Activated CD4-positive, alpha-beta T cell treated with anti-CD3 and anti-CD28 coated beads, Interleukin-2, Interleukin-4, amounts not matched to agents 100 ng/mL and 50 ng/mL, durations not matched to agents 16 hours and 8 hours (primary cell): ENCODE measurements at places on chromosomes 4 and X.

DNA sequence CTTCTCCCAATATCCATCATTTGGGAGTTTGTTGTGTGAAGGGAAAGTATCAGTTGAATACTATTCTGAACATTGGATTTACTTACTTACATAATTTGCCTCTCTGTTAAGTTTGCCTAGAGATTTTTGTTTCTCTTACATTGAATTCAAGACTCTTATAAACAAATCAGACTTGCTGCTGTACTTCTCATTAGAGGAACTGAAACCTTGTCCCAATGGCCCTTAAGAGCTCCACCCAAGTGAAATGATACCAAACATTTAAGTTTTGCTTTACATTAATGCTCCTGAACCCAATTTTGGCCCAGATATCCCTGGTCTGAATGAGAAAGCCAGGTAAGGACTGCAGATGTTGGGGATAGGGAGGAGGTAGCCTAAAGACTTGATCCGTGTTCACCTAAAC is 32.0 kb downstream of the HAND2 start:
- no peak for DNase-seq

DNA sequence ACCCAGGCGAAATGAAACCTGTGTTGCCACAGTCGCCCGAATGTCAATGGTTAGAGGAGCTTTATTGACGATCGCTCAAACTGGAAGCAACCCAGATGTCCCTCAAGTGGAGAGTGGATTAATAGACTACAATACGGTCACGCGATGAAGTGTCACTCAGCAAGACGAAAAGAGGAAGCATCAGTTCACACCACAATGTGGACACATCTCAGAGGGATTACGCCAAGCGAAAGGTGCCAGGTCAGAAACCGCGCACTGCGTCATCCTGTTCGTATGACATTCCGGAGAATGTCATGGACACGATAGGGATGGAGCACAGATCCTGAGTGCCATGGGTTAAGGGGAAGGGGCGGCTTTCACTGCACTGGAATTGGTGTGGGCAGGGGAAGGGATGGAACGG is 111.7 kb downstream of the HMX1 start:
- no peak for DNase-seq

- no peak for DNase-seq
Observed at GRCh38 chr4:141410839-141411238, 190.1 kb downstream of the ZNF330 start.

DNA sequence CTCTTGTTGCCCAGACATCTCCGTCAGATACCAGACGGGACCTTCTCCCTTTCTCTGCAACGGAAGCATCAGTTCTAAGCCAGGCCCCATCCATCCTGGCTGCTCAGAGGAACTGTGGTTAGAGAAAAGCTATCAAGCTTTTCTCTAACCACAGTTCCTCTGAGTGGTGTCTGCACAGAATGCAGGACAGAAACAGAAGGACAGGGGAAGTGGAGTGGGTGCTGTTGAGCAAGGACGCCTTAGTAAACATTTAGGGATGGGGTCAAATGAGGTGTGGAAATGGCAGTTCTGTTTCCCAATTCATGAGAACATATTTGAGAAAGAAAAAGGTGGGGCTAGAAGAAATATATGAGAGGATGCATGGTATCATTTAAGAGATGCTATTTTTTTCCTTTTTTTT is 283.8 kb downstream of the CRLF2 start:
- no peak for DNase-seq

DNA sequence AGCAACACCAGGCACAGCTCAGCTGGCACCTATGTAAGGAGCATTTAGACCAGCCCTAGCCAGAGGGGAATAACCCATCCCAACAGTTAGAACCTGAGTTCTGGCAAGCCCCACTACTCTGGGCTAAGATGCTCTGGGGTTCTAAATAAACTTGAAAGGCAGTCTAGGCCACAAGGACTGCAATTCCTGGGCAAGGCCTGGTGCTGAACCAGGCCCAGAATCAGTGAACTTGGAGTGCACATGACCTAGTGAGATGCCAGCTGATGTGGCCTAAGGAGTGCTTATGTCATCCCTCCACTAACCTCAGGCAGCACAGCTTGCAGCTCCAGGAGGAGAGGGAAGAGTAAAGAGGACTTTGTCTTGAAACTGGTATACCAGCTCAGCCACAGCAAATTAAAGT is 7.6 kb upstream of the PRRG3 start:
- DNase-seq = no peak

DNA sequence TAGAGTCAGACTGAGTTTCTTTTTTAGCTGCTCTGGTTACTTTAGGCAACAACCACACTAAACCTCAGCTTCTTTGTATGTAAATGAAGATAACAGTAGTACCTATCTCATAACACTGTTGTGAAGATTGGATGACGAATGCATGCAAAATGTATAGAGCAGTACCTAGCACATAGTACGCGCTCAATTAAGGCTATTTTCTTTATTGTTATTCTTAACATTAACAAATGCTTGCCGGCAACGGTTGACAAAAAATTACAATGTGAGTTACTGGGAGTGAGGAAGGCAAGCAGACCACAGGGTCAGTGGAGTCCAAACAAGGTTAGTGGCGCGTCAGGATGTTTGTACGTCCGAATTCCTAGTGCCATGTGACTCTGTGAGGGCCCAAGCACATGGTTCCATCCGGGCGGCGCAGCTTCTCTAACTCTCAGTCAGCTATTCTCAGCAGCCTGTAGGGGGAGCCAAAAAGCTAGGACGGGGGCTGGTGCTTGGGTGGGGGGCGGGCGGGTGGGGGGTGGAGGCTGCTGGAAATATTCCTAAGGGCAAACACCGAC is 821 bp upstream of the NALF2 start:
- DNase-seq = no peak

DNA sequence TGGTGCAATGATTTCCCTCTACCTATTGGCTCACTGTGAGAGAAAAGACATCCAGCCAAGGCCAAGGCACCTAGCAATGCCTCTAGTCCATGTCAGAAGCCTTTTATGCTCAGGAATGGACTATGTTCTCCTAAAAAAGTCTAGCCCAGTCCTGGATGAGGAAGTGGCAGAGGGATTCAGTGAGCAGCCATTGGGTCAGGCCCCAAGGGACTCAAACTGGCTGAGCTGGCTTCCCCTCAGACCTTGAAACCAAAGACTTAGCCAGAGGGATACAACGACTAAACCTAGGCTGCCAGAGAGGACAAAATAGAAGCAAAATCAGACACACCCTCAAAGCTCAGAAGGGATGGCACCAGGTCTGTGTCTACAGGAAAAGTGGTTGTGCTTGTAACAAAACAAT is 49.1 kb downstream of the ARHGEF9 start:
- DNase-seq = no peak

GRCh38 chr4:178215763-178216162 is 773.5 kb upstream of the AGA start:
- no peak for DNase-seq

DNA sequence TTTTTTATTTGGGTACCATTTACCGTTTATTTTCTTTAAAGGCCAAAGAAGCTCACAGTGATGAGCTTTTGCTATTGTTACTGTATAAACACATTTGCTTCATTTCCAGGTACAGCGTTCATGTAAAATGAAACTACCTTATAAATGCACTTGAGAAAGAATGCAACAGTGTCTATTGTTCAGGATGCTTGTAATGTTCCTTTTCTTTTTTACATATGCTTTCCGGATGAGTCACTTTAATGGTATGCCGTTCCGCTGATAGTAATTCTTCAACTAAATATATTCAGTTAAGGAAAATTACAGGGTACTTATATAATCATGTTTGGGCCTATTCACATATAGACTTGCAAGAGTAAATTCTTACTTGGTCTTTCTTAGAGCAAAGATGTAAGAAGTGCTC is 354.9 kb downstream of the RPA4 start:
- DNase-seq = no peak

DNA sequence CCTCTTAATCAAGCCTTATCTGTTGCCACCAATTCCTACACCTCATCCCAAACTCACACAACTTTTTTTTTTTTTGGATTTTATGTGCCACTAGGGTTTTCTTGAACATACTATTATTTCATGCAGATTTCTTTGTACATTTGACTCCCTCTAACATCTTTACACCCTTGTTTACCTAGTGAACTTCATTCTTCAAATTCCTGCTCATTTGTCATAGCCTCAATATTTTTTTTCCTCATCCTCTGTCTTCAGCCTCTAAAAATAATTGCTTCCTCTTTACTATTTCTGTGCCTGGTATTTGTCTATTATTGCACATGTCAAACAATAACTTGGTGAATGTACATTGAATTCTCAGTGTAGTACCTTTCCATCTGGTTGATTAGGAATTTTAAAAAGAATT is 22.0 kb downstream of the NBDY start:
- no peak for DNase-seq

GRCh38 chr4:165403048-165403447 is 24.2 kb downstream of the CPE start:
- no peak for DNase-seq

GRCh38 chr4:134885436-134885835 is 683.8 kb upstream of the PABPC4L start:
- DNase-seq = no peak

- no peak for DNase-seq
Observed at GRCh38 chr4:101651778-101652177, 138.8 kb upstream of the BANK1 start.

- DNase-seq = no peak
Observed at GRCh38 chr4:105277702-105278101, 131.0 kb downstream of the TET2 start.

DNA sequence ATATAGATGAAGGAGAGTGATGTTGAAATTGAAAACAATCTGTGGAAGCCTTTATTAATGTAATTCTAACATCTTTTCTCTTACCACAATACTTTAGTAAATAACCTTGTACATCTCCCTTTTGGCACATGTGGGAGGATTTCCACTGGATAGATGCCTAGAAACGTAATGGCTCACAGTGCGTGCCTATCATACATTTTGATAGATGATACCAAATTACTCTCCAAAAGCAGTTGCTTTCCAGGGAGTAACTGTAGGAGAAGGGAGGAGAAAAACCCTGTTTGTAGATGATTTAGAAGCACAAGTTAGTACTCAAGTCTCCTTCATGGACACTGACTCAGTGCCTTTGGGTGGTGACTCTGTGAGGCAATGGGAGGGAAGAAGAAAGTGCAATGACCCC is 476.3 kb downstream of the CCSER1 start:
- no peak for DNase-seq

DNA sequence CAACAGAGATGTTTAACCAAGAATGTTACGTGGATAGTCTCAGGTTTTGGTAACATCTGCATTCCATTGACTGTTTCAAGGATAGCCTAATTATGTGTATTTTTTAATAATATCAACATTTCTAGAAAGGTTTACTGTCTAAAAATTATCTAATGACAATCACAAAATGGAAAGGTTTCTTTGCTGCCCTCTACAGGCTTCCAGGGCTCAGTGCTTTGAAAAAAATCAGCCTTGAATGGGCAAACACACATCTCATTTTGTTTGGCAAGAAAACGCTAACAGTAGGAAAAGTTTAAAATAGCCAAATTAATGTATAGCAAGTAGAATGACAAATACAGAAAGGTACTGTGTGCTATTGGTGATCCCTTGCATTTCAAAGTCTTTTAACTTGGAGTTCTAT is 223.4 kb upstream of the PRPS2 start:
- DNase-seq = peak; percentile 18

DNA sequence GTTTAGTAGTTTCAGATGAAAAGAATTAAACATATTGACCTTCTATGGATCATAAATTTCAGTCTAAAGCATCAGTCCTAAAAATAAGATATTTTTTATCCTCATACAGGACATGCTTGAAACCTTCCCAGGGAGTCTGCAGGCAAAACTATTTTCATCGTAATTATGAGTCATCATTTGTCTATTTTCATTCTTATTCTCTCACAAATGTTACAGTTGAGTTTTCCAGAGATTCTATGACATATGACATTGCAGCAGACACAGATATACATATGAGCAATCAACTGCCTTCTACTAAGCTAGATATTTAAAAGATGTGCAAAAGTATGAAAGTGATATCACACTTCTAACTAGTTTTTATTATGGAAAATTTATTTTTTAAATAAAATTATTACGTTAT is 398.0 kb downstream of the MAGEB5 start:
- DNase-seq = no peak

DNA sequence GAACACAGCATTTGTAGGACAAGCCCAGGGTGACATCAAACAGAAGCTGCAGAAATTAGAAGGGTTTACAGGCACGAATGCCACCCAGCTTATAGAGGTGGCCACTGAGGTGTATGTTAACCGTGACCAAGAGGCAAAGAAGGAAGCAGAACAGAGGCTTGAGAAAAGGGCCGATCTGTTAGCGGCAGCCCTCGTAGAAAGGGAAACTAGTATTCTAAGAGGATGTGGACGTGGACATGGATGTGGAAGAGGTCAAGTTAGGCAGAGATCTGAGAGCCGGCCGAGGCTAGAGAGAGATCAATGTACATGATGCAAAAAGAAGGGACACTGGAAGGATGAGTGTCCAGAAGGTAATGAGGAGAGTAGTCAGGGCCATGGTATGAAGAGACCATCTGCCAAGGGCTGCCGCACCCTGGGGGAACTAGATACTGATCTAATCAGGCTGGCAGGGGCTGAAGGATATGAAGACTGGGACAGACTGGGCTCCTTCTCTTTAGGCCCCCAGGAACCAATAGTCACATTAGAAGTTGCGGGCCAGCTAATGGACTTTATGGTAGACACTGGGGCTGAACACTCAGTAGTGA is 27.5 kb downstream of the LIAS start:
- no peak for DNase-seq

DNA sequence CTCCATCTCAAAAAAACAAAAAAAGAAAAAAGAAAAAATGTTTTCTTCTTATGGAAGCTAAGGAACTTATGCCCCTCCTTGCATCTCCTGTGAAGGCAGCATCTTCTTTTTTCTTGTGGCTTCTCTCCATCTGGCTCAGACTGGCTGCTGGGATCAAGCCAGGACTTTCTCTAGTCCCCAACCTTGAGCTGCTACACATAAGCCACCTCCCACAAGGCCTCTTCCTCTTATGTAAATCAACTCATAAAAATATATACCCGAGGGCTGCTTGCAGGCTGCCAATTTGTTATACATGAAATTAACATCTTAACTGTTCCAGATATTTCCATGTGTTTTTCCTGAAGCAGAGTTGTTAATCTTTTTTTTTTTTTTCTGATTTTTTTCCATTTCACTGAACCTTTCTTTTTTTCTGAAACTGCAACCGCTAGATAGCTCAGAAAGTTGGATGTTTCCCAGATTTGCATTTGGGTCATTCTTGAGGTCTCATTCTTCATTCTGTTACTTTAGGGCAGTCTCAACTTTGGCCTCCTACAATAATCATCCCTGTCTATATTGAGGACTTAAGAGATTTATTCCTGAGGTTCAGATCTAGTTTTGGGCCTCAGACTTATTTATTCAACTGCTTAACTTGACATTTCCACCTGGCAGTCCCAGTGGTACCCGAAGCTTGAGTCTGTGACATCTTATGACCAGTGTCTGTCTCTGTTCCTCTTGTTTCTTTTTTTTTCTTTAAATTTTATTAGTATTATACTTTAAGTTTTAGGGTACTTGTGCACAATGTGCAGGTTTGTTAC is 10.3 kb downstream of the SNX25 start:
- DNase-seq = no peak

GRCh38 chrX:49137492-49137891 is 14.0 kb upstream of the GPKOW start:
- DNase-seq = no peak
